ENCODE measurements at places on chromosomes 2 and 18.

- no peak for DNase-seq
Observed at GRCh38 chr2:151200844-151201243, 60.8 kb downstream of the RBM43 start.

- no peak for DNase-seq
Observed at GRCh38 chr2:210287301-210287700, 27.7 kb downstream of the MYL1 start.

DNA sequence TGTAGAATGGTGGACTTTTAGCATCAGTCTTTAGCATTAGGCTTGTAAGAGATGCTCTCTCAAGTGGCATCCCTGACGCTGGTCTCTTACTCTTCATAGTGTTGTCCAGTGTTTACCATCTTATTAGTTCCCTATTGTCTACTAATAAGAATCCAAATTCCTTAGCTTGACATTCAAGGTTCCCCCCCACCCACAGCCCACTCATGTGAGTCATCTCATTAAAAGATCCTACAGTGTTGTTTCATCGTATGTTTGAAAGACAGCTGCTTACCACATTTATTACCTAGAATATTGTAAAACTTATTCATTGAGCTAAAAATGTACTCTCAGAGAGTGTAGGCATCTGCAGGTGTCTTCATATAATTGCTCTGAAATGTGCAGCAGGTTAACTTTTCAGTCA lies 28.5 kb downstream of the EIF5B start:
- DNase-seq, result no peak

GRCh38 chr2:178043266-178043665 lies 29.3 kb downstream of the PDE11A start:
- DNase-seq, result no peak

GRCh38 chr18:63399300-63399699 lies 23.0 kb downstream of the VPS4B start:
- DNase-seq, result no peak

- DNase-seq, result peak; percentile 54
Observed at GRCh38 chr2:73494031-73494430, 108.4 kb downstream of the ALMS1 start.

GRCh38 chr2:196249860-196250259 lies 78.5 kb upstream of the STK17B start:
- DNase-seq, result no peak

DNA sequence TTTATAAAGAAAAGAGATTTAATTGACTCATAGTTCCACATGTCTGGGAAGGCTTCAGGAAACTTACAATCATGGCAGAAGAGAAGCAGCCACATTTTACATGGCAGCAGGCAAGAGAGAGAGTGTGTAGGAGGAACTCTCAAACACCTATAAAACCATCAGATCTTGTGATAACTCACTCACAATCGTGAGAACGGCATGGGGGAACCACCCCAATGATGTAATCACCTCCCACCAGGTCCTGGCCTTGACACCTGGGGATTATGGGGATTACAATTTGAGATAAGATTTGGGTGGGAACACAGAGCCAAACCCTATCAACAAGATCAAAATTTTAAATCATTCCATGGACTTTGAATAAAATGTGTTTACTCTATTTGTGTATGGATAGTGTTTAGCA lies 575.6 kb downstream of the ADCYAP1 start:
- no peak for DNase-seq

DNA sequence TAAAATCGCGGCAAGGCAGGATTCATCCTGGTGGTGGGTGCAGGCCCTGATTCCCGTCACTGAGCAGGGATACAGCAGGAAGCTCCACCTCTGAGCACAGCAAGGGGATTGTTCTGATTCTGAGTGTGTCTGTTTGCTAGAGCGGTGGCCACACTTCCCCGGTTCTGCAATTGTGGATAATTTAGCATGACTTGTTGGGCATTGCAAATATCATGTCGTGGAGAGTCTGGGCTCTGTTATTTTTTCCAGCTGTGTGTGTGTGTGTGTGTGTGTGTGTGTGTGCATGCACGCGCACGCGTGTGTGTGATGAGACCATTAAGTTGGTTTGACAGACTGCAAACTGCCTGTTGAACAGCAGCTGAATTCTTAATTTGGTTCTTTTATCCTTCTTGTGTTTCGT lies 4.1 kb upstream of the TMEM18 start:
- DNase-seq, result no peak

GRCh38 chr18:37457341-37457740 lies 108.3 kb downstream of the CELF4 start:
- no peak for DNase-seq

GRCh38 chr2:11705063-11705462 lies 35.1 kb upstream of the NTSR2 start:
- no peak for DNase-seq

DNA sequence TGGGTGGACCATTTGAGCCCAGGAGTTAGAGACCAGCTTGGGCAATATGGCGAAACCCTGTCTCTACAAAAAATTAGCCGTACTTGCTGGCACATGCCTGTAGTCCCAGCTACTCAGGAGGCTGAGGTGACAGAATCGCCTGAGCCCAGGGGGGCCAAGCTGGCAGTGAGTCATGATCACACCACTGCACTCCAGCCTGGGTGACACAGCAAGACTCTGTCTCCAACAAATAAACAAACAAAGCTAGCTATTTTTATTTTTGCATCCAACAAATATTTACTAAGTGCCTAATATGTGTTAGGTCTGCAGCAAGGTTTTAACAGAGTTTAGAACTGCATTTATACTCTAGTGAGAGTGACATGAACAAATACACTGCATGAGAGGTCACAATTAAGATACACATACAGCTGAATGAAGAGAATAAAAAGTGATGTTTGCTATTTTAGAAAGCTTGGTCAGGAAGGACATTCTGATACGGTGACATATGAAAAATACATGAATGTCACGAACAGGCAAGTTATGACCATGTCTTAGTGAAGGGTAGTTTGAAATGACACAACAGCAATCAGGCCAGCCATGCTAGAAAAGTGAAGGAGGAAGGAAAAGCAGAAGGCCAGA lies 83.2 kb upstream of the FRZB start:
- peak; percentile 47 for DNase-seq

DNA sequence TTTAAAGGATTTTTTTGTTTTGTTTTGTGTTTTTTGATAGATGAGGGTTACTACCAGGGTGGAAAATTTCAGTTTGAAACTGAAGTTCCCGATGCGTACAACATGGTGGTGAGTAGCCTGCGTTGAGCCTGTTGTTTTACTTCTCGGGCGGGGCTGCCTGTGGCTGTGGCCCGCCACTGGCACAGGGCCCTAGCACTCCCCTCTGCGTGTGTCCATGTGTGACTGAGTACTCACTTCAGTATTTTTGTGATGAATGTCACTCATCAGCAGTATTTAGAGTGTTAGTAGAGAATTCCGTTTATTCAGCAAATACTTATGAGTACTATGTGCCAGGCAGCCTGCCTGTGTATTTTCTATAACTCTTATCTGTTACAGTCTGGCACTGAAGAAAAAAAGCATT lies 44.3 kb upstream of the SCLY start:
- no peak for DNase-seq

- no peak for DNase-seq
Observed at GRCh38 chr2:239598011-239598731, 197.4 kb upstream of the HDAC4 start.
